NCI-H1092 treated with DMSO at 0.1 percent for 48 hours (cell line): ENCODE measurements at places on chromosomes 7 and 10.

- DNase-seq: no peak
These were observed 236.6 kb upstream of the PPP1R3A start for GRCh38 chr7:114155116-114156110.

DNA sequence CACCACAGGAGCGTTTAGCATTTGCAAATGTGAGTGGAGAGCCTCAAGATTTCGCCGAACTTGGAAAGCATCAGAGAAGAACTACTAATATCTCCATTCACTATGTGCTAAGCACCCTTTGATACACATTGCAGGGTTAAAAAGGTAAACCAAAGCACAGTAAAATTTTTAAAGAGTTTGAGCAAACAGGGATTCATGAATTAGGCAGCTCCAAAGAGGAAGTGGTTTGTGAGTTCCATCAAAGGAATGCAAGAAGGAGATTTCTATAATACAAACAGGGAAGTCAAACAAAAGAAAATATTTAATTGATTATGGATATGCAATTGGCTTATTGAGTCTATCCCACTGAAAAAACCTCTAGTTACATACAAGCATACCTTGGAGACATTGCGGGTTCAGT is 81.1 kb upstream of the TMEM72 start:
- DNase-seq: no peak

DNA sequence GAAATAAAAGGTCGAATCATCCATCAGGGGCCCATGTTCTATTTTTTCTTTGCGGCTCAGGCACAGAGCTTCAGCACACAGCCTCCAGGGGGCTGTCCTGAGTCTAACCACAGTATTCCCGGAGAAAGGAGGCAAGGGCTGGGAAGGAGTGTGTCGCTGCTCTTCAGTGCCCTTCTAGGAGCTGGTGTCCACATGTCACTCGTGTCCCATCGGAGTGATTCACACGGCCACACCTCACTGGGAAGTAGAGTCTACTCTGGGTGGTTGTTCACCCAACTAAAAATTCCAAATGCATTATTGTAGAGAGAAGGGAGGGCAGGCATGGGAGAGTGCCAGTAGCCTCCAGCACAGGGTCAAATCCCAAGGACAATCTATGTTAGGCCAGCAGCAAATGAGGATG is 114.8 kb upstream of the LANCL2 start:
- DNase-seq: no peak

DNA sequence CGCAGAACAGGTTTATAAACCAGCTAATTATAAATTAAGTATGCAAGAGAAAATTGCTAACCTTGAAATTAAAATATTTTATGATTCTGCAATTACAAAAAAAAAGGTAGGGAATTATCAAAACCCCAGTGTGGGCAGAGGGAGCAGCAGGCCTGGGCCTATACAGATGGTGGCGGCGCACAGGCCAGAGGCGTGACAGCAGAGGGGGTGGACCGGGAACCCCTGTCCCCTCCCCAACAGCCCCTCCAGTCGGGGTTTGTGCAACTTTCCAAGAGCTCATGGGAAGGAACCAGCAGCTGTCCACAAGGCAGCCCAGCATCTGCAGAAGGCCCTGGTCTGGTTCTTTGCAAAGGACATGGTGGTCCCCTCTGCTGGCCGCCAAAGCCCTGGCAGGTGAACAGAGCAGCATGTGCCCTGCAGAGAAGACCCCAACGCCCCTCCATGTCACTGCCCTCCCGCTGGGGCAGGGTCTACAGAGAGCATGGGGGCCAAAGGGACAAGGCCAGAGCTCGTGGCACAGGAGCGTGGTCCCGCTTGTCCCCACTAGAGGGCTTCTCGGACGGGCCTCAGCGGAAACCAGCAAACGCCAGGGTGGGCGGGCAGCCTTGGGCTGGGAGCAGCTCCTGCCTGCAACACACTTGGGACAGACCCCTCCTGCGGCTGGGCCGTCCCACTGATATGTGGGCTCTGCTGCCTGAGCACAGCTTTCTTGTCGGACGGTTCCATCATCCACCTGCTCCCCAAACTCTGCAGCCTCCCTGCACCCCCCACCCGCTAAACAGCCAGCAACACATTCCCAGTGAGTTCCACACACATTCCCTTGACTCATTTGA is 75.1 kb downstream of the EBF3 start:
- no peak for DNase-seq

DNA sequence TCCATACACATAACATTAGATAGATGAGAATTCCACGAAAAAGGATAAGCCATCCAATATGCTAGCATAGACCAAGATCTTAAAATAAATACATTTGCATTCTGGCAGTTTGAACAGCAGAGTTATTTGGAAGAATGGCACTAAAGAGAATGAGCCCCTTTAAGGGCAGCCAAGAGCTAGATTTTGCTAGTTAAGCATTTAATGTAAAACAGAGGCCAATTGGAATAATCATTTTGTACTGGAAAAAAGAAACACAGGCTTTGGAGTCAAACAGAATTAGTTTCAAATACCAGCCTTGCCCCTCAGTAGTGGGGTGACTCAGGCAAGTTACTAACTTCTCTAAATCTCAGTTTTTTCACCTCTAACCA is 56.2 kb downstream of the LRRTM3 start:
- DNase-seq: no peak

GRCh38 chr10:51266496-51266895 is 192.2 kb downstream of the PRKG1 start:
- DNase-seq: no peak

DNA sequence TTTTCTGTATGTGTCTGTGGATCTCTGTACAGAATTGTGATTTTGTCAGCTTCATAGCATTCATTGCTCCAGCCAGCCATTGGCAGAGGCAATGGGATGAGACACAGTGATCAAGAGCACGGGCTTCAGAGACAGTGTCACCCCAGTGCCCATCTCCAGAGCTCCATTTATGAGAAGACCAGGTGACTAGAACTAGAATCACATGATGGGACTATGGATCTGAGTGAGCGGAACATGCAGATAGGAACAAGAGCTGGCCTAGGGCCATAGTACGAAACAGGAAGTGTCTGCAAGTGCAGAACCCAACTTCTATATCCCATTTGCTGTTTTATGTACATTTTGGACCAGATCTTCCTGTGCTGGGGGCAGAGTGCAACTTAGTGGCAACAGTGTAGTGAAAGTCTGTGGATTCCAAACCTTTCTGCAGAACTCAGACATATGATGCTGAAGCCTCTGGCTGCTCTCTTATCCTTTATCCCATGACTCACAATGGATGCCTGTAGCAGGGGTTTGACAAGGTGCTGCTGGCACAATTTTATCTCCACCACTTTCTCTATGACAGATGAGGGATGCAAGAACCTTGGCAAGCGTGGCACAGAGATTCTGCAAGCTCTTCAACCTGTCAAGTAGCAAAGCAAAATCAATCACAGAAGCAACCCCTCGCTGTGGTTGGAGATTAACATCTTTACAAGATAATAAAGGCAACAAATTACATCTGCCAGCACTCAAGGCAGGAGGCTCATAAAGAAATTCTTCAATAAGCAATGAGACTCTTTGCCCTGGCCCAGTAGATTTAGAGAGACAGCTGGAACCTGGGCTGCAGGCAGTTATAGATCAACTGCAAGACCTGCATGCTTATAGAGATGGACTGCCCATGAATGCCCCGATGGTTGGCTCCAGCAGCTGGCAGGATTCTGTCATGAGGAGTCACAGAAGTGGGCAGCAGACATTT is 681.3 kb downstream of the TNS3 start:
- no peak for DNase-seq

DNA sequence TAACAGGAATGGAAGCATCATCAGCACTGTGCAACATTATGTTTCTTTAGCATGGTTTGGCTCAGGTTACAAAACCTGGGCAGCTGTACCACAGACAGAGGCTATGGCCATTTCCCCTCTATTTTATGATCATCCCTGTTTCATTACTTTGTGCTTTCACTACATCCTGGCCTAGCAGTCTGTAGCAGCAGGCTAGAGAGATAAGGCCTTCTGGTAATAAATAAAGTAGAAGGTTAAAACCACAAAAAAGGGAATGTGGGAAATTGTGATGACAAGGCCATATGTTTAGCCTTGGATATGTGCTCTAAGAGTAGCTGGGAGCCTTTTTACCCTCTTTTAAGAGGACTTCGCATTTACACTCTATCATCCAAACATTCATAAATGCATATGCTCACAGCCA is 266.2 kb upstream of the PHF14 start:
- no peak for DNase-seq

GRCh38 chr10:7593905-7594304 is 72.9 kb downstream of the ITIH5 start:
- no peak for DNase-seq

DNA sequence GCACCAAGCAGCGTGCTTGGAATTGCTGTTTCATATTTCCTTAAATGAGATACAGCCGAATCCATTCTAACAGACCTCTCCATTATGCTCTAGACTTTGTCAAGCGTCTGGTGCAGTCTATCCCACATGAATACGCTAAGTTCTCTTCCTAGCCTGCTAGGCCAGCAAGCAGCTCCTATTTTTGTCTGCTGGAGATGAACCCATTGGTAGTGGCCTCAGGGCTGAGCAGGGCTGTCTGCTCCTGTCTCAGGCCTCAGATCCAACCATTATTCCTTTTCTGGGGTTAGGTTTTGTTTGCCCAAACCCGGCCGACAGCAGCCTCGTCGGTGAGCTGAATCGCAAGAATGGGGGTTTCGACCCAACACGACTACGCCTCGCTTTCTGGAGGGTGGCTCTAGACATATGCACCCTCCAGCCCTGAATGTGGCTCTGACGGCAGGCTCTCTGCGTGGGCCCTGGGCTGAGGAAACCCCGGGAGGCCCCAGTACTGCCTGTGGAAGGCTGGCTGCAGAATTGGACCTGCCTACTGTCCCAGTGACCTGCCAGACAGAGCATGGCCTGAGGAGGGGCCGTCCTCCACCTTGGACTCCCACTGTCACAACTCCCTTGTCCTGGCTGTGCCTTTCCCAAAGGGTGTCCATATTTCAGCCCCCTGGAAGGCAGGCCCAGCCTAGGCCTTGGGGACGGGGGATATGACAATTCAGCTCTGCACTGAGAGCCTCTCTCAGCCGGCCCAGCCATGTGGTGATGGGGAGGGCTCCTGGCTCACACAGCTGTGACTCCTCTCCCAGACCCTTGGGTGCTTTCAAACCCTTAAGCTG is 267.9 kb upstream of the TCERG1L start:
- DNase-seq: no peak
